ENCODE measurements at places on chromosomes 2 and 18. TPM values are rescaled to one million over a fixed set of nuclear protein-coding genes. Genes with fewer than 3 reads are reported as not detected.

GRCh38 chr18:59660786-59661743 lies 36.2 kb downstream of the CCBE1 start:
- H3K27me3 ChIP-seq, result no peaks in the 10 kb centered on the region
- no peaks in the 10 kb centered on the region for H3K36me3 ChIP-seq
- H3K4me1 ChIP-seq, result peaks cover 16% of the 10 kb centered on the region
- H3K4me3 ChIP-seq, result no peak overlapping the region
- H3K27ac ChIP-seq, result no peak overlapping the region

Gene CFAP65
- 2.0 TPM for total RNA-seq

DNA sequence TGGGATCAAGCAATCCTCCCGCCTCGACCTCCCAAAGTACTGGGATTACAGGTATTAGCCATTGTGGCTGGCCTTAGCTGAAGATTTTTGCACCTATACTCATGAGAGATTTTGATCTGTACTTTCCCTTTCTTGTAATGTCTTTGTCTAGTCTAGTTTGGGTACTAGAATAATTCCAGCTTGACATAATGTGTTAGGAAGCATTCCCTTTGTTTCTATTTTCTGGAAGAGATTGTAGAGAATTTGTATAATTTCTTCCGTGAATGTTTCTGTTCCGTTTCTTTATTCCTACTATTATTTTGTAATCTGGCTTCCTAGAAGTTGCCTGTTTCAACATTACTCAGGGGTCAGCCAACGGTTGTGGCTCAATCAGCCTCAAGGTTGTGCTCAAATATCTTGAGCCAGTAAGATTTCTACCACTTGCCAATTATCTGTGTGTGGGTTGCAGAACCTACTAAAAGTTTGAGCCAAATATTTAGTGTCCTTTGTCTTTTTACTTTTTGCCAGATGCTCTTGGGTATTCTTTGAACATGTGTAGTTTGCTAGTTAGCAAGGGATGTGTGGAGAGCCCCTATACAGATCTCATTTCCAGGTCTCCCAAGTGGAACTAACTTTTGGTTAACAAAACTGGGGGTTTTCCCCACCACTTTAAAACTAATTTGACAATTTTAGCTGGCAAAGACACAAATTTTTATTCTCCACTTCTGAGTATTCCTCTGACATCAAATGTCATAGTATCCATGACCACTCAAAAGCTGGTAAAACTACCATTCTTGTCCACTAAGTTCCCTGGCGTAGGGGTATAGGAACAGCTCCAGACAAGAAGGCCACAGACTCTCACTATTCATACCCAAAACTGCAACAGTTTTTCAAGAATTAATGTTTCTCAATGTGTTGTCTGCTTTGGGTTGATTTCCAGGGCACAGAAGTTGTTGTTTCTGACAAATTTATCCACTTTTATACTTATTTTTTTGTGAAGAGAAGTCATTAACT lies 42.8 kb upstream of the BAZ2B start:
- no peak overlapping the region for H3K27ac ChIP-seq
- H3K36me3 ChIP-seq, result no peaks in the 10 kb centered on the region
- H3K27me3 ChIP-seq, result no peaks in the 10 kb centered on the region
- peak; percentile 62 for DNase-seq
- peaks cover 2% of the 10 kb centered on the region for H3K4me1 ChIP-seq

DNA sequence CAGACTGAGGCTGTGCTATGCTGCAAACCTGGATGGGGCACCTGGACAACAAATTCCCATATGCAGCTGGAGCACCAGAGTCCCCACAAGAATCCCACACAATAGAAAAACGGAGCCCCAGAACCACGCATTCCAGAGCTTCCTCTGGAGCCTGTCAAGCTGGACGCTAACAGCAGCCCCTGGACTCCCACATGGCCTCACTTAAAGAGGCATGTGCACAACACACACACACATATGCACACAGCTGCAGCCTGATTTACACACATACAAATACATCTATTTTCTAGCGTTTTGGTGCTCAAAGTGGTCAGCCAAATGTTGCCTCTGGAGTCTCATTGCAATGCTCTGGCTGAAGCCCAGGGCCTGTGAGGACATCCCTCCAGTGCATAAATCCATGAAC lies 632.7 kb upstream of the ID2 start:
- H3K4me1 ChIP-seq, result peaks cover 4% of the 10 kb centered on the region
- no peaks in the 10 kb centered on the region for H3K36me3 ChIP-seq
- no peak overlapping the region for H3K27ac ChIP-seq
- no peak for DNase-seq
- no peaks in the 10 kb centered on the region for H3K27me3 ChIP-seq

DNA sequence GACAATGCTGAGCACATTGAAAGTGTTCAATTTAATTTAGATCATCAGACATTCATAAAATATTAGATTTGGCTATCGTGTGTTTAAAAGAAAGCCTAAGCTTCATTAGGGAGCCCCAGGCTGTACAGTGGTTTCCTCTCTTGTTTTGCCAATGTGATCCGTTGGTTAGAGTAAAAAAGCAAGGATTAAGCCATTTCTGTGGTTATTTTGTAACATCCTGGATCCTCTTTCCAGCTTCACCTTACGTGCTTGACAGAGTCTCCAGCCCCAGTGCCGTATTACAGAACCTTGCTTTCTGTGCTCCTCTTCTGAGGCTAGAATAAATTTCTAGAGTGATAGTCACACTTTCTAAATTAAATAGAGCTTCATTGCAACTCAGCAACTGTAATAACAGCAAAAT lies 289.3 kb upstream of the LINC00305 start:
- H3K36me3 ChIP-seq, result no peaks in the 10 kb centered on the region
- H3K4me3 ChIP-seq, result no peak overlapping the region
- H3K27me3 ChIP-seq, result no peaks in the 10 kb centered on the region
- no peaks in the 10 kb centered on the region for H3K4me1 ChIP-seq

GRCh38 chr2:233658610-233659009 lies 13.1 kb upstream of the UGT1A9 start:
- H3K4me1 ChIP-seq, result no peaks in the 10 kb centered on the region
- H3K4me3 ChIP-seq, result no peak overlapping the region
- H3K27me3 ChIP-seq, result no peaks in the 10 kb centered on the region
- H3K36me3 ChIP-seq, result no peaks in the 10 kb centered on the region
- no peak overlapping the region for H3K27ac ChIP-seq
- DNase-seq, result no peak

- H3K4me1 ChIP-seq, result no peaks in the 10 kb centered on the region
- no peak overlapping the region for H3K27ac ChIP-seq
- H3K27me3 ChIP-seq, result no peaks in the 10 kb centered on the region
- H3K4me3 ChIP-seq, result no peak overlapping the region
Observed at GRCh38 chr2:26807788-26808460, 22.1 kb downstream of the CENPA start.

DNA sequence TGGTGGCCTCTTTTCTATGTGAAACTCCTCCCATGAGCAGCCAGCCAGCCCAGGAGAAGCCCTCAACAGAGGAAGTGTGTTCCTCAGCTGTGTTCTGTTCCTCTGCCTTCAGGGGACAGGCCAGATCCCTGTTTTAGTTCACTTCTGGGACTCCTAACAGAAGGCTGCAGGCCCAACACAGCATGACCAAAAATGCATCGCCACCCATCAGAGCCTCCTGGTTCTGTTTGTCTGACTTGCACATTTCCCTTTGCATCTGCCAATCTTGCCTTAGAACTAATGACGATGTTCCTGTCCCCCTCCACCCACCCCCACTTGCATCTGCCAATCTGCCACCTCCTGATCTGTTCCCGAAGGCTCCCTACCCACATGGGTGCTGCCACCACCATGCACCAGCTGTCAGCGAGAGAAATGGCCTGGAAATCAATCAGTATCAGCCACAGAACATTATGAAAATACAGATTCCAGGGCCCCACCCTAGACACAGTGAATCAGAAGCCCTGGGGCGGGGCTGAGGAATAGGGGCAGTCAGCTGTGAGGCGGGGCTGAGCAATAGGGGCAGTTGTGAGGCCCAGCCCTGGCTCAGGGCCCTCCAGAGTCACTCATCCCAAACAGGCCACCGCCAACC lies 51.0 kb downstream of the FAM168B start:
- H3K4me3 ChIP-seq, result no peak overlapping the region
- no peaks in the 10 kb centered on the region for H3K4me1 ChIP-seq
- H3K27me3 ChIP-seq, result no peaks in the 10 kb centered on the region
- H3K36me3 ChIP-seq, result no peaks in the 10 kb centered on the region
- no peak overlapping the region for H3K27ac ChIP-seq

GRCh38 chr2:100189387-100189786 lies 47.0 kb upstream of the AFF3 start:
- no peak overlapping the region for H3K4me3 ChIP-seq
- no peak overlapping the region for H3K27ac ChIP-seq
- DNase-seq, result no peak
- H3K36me3 ChIP-seq, result no peaks in the 10 kb centered on the region

DNA sequence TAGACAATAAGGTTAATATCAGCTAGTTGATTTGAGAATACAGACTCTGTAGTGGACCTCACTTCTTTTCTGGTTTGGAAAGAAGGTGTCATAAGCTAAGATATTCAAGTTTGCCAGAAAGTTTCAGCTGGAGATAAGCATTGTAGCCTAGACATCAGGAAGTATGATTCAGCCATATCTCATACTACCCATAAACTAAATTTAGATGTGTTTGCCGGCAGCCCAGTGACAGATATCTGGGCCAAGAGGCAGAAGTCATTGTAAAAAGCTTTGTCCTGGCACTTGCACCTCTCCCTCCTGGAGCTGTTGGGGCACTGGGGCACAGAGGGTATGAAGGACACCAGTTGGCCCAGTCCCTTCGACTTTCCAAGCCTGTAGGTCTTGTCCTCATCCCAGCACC lies 128.0 kb downstream of the EPHA4 start:
- no peaks in the 10 kb centered on the region for H3K27me3 ChIP-seq
- H3K4me1 ChIP-seq, result no peaks in the 10 kb centered on the region
- H3K36me3 ChIP-seq, result no peaks in the 10 kb centered on the region
- H3K27ac ChIP-seq, result no peak overlapping the region
- no peak for DNase-seq

- peaks cover 2% of the 10 kb centered on the region for H3K4me1 ChIP-seq
- DNase-seq, result no peak
- H3K27me3 ChIP-seq, result no peaks in the 10 kb centered on the region
- H3K36me3 ChIP-seq, result no peaks in the 10 kb centered on the region
Observed at GRCh38 chr18:24190590-24190989, 51.7 kb downstream of the CABYR start.

DNA sequence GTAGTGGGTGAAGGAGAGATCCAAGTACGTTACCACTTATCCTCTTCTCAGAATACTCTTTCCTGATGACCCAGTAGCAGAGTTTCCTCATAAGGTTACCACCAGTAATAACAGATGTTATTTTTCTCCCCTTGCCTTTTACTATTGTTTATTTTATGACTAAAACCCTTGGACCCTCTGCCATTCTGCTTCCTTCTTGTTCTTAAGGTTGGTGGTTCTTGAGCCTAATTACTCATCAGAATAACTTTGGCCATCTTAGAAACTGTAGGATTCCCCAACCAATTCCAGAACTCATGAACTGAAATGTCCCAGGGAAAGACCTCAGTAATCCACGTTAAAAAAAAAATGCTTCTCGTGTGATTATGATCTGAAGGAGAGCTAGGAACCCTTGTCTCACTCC lies 64.9 kb downstream of the CHST9 start:
- H3K27me3 ChIP-seq, result no peaks in the 10 kb centered on the region
- H3K36me3 ChIP-seq, result no peaks in the 10 kb centered on the region
- no peak for DNase-seq

DNA sequence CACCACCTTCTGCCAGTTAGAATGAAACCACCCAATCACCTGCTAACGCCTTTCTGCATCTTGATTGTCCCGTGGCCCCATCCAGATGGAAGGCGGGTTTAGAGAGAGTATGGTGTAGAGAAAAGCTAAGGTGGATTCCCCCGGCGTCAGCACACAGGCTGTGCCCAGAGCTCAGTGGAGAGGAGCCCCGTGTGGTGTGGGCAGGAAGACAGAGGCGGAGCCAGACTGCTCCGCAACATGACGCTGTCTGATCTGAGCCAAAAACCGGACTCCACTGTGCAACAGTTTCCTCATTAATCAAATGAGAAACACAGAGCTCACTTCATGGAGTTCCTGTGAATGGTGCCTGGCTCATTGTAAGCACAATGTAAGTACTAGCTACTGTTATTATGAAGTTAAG lies 448.1 kb upstream of the SMIM21 start:
- peaks cover 1% of the 10 kb centered on the region for H3K4me1 ChIP-seq
- no peak for DNase-seq
- H3K27me3 ChIP-seq, result no peaks in the 10 kb centered on the region
- H3K27ac ChIP-seq, result no peak overlapping the region
- H3K36me3 ChIP-seq, result no peaks in the 10 kb centered on the region
- no peak overlapping the region for H3K4me3 ChIP-seq

Gene FAM228A
- total RNA-seq, result 1.9 TPM

All from ovary (tissue), 10 donors.